Stimulated activated CD8-positive, alpha-beta memory T cell treated with anti-CD3 and anti-CD28 coated beads, Interleukin-7, amount 100 ng/mL, for 1 hour (primary cell): ENCODE measurements at places on chromosomes 4 and X.

- no peak for DNase-seq
Observed at GRCh38 chr4:9898596-9899305, 117.3 kb downstream of the DRD5 start.

DNA sequence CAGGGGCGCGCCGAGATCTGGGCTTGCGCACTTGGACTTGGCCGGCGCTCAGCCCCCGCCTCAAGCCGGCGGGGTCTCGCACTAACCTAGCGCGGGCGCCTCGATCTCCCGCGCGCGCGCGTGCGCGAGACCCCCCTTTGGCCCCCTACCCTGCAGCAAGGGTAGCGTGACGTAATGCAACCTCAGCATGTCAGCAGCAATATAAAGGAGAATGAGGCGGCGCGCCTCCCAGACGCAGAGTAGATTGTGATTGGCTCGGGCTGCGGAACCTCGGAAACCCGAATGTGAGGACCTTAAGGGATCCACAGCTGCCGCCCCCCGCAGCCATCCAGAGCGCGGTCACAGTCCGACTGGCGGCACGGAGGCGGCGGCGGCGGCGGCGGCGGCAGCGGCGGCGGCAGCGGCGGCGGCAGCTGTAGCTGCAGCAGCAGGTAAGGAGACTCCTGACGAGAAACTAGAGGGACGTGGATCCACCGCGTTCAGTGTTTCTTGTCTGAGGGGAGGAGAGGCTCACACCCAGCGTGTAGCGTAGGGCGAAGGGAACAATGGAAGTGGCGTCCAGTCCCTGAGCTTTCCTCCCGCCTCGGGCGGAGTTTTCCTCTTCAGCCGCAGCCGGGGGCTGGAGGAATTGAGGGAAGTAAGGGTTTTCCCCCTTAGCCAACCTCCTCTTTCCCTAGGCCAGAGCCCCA is at the start of the genes SATL1 and ZNF711:
TSS of gene SATL1 (minus strand) at position 19 of the 689 bp plus-strand sequence. CDS start 134,811 bp downstream, outside the sequence.
TSS of gene ZNF711 (plus strand) at position 231 of the 689 bp plus-strand sequence. CDS start 3,582 bp downstream, outside the sequence.
- no peak for DNase-seq

- no peak for DNase-seq
Observed at GRCh38 chr4:10442976-10443375, 14.2 kb downstream of the ZNF518B start.

DNA sequence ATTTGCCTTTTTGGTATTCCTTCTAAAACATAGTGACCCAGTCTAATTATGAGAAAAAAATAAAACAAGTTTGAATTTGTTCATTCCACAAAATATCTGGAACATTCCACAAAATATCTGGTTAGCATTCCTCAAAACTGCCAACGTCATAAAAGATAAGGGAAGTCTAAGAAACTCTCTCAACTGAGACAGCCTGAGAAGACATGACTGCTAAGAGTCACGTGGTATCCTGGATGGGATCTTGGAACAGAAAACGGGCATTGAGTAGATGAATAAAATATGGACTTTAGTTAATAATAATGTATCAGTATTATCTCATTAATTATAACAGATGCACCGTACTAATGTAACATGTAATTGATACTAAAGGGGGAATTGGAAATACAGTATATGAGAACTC is 280.9 kb downstream of the ARAP2 start:
- no peak for DNase-seq

- DNase-seq: no peak
Observed at GRCh38 chr4:16203083-16203482, 23.2 kb downstream of the TAPT1 start.

DNA sequence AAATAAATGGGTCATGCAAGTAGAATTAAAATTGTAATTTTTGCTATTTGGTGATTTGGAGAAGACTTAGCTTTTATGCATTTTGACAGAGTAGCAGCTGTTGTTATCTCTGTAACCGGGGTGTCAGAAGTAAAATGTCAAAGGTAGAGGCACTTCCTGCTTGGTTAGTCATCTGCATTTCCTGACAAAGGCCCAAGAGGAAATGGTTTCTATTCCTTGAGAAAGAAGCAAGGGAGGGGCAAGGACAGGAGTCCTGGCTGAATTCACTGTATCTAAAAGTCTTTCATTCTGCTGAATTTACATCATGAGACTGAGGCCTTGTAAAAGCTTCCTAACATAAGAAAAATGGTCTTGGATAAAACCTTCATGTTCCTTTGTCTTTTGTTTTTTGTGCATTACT is 550.9 kb upstream of the BOD1L1 start:
- no peak for DNase-seq

DNA sequence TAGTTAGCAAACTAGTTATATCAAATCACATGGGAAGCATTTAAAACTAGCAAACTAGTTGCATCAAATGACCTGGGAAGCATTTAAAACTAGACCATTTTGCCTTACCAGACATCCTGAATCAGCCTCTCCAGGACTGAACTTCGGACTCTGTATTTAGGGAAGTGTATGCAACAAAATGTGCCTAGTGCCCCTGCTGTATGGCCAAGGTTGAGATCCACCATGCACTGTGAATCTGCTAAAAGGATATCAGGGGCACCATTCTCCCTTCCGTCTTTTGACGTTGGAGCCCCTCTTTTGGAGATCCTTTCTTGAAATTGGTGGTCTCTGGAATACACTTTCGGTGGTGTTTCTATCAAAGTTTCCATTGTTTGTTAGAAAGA is 49.5 kb downstream of the CCNI start:
- no peak for DNase-seq

DNA sequence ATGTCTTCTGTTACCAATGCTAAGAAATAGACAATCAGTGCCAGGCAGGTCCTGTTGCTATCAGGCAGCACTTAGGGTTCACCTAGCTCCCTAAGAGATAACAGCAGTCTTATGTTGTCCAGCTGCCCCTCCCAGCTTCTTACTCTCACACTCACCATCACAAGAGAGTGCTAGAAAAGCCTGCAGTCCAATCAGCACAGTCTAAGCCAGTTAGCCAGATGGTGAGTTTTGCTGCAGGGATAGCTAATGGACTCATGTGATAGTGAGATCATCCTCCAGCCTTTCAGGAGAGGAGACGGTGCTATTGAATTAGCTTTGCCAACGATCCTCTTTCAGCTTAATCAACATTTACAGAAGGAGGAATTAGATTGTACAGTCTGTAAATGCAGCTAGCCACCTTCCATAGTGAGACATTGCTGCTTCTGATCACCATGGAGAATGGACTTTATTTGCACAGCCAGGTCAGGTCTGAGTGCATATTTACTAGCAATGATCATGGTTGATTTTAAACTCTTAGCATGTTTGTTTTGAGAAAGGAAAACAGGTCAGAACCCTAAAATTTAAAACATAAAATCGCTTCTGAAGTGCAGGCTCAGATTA is 438.3 kb downstream of the CENPC start:
- DNase-seq: no peak

DNA sequence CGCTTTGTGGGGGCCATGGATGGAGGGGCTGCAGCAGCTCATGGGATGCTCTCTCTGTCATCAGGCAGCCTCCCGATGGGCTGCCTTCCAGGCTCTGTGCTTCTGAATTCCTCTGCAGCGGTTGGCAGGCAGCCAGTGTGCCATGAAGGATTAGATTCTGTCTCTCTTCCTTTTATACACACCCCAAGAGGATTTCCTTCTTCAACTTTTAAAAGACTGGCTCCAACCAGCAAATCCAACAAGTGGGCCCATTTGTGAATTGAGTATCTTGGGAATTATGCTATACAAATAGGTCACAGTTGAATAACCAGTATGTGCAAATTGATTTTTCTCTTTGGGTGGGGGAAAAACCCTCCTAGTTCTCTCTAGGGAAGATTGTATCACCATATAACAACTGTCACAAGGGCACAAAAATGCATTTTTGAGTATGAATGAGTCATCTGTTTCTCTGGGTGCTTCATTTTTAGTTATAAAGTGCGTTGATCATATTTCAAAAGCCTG is 96.8 kb upstream of the FAT1 start:
- DNase-seq: no peak

DNA sequence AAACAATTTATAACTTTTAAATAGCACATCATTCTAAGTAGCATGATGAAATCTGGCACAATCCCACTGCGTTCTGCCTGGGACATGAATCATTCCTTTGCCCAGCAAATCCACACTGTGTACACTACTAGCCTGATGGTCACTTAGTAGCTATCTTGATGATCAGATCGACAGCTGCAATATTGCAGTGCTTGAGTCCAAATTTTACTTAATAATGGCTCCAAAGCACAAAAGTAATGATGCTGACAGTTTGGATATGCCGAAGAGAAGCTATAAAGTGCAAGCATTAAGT is 86.6 kb upstream of the NPNT start:
- no peak for DNase-seq

DNA sequence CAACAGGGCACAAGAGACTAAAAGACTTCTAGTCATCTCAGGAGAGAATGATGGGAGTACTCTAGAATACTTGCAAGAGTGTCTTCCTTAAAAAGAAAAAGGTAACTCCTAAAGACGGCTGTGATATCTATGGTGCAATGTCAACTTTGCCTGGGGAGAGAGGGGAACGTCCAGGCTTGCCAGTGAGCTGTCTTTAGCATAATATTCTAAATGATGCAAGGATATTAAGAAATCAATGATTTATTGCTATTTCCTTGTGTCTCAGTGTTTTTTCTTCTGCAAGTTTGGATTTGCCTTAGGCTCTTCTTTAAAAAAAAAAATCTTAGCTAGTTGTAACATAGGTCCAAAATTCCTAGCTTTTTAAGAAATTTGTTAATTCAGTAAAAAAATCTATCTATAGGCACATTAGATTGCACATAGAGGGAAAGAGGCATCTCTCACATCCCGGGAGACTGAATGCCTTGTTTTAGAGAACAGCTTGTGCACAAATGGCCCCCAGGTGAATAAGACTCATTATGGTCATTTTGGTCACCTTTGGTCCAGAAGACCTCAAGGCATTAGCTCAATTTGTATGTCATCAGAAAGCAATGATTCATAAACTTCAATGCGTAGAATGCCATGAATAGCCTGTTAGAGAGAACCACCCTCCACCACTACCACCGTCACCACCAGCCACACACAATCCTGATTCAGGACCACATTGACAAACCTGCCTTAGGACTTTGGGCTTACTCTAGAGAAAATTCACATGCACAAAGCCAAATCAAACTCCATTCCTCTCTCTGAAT is 104.1 kb downstream of the PALLD start:
- no peak for DNase-seq

GRCh38 chr4:138674209-138674608 is 341.4 kb upstream of the NOCT start:
- no peak for DNase-seq

DNA sequence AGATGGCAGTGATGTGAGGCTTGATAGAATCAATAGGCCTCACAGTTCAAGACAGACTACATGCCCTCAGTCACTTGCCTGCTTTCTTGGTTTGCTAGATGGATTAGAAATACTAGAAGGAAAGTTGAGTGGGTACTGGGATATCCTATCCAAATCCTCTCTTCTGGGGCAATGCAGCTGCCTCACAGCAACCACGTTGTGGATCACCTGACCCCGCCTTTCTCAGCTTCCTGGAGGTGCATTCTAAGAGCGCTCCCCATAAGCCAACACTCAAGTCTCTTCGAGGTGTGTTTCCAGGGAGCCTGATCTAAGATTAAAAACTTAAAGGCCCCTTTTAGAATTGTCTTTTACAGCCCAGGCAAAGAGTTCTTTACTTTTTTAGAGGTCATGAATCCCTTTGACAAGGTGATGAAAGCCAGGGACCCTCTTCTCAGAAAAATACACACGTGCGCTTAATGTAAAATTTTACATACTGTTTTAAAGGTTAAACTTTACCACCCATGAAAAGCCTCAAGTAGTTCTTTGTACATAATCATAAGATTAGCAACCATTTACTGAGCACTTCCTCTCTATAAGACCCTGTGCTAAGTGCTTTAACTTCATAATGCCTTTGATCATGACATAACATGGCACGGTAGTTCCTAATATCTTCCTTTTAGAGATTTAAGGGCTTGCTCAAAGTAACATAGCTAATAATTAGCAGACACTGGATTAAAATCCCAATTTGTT is 840 bp upstream of the RPL34 start:
- no peak for DNase-seq

DNA sequence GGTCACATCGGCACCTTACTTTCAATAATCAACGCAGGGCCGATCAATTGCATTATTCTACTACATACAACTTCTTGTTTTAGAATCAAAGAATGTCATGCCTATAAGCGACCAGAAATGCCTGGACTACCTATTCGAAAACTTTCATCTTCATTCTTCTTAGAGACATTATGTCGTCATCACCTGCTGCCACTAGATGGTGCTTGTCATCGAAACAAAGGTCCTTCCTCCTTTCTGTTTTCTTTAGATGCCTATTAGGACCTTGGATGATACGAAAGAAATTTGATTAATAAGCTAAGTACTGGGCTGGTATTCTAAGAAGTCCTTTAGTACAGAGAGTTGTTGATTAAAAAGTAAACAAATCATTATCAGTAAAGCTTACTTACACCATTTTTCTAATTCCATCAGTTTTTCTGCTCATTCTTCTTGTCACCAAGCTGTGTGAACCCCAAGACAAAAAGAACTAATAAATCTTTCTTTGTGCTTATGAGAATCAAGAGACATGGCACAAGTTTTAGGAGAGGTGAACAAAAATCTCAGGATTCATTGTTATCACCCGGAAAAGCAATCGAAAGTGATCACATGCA is 154.5 kb upstream of the SLC4A4 start:
- DNase-seq: peak; percentile 5

DNA sequence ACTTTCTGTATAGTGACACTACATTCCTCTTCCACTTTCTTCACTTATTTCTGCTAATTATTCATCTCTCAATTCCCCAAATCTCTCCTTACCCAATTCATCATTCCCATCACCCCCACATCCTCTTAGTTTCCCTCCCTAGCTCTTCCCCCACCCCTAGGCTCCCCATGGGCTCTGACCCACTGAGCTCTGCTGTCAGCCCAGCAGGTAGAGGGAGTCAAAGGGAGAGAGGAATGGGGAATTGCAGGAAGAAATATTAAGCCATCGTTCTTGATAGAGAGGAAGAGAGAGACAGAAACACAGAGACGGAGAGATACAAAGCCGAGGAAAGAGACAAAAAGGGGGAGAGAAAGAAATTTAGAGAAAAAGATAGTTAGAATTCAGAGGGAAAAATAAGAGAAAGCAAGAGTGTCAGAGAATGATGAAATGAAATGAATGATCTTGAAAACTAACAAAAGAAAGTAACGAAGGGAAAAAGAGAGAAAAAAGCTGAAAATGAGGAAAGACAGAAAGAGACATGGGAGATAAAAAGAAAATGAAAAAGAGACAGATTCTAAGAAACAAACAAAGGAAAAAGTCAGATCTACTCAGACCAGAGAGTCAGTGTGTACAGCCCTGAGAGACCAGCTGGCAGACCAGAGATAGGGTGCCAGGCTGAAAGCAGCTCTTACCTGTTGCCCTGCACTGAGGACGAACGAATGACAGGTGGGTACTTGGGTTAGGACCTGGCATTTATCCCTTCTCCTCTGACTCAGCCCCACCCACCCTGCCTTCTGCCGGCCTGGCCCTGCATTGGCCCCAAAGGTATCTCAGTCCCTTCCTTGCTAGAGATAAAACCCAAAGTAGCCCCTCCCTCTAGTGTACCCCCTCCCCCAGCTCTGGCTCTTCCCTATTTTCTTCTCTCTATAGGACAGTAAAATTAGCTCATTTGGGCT is at the start of gene ALAS2:
TSS of gene ALAS2 (minus strand) at position 707 of the 935 bp plus-strand sequence. CDS start 4,977 bp downstream, outside the sequence.
- DNase-seq: no peak

- no peak for DNase-seq
Observed at GRCh38 chr4:90007494-90008167, 113.0 kb downstream of the MMRN1 start.
